ENCODE measurements at places on chromosomes 3 and 15.

DNA sequence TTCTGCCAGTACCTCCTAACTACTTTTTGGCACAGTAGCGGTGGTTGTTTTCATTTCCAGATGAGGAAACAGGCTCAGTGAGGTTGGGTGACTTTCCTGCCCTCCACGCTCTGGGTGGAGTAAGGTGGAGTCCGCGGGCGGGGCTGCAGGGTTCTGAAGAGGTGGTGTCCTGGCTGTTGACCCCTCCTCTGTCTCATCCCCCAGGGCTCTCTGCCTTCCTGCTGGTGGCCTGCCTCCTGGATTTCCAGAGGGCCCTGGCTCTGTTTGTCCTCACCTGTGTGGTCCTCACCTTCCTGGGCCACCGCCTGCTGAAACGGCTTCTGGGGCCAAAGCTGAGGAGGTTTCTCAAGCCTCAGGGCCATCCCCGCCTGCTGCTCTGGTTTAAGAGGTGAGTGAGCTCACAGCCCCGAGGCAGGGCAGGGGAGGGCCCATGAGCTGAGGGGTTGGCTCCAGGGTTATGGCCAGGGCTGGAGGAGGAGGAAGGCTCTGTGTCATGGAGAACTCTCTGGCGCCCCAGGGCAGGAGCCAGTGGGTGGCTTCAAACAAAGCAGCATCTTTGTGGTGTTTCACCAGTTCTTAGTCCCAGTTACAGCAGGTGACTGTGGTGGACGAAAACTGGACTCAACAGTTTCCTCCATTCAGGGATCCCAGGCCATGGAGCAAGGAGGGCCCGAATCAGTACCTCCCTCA lies 10.4 kb downstream of the SLC28A1 start:
- no peak for DNase-seq

- no peak for DNase-seq
Observed at GRCh38 chr3:66856533-66856932, 141.6 kb upstream of the KBTBD8 start.

DNA sequence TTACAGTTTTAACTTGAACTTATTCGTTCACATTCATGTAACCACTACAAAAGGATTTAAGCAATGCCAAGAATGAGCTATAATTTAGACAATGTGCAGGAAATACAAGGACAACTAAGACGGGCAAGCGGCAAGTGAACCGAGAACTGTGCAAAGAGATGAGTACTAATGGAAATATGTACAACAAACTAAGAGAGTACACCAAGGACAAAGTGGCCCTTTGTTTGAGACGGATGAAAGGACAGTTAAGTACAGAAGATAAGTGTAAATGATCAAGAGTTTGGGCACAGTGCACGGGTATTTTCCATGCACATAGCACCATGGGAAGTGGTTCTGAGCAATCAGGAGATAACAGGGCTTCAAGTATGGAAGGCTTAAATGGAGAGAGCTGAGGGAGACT lies 281.7 kb downstream of the ROBO2 start:
- DNase-seq, result no peak

- DNase-seq, result peak; percentile 19
Observed at GRCh38 chr3:9067352-9067975, 104.2 kb upstream of the RAD18 start.

- DNase-seq, result no peak
Observed at GRCh38 chr3:115420086-115420485, 203.2 kb upstream of the GAP43 start.

DNA sequence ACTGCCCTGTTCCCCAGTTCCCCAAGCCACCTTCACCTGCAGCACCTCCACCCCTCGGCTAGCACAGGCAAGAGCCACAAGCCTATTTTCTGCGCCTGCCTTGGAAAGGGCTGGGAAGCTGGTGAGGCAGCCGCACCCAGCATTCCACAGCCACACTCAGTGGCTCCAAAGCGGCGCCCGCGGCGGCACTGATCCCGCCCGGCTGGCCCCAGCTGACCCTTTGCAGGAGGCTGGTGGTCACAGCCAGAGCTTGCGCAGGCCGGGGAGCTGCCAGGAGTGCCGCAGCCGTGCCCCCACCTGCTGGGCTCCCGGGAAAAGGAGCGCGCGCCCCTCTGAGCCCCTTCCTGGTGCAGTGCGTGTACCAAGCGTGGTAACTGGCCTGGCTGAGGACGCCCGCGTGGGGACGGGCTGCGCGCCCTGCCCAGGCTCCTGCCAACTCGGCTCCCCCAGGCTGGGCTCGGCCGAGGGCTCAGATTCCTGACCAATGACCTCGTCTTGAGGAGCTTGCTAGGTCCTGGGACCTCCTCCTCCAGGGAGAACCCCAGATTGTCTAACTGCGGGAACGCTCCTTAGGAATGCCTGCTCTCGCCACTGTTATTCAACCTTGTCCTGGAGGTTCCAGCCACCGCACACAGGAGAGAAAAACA lies 13.3 kb downstream of the GRAMD2A start:
- DNase-seq, result no peak

DNA sequence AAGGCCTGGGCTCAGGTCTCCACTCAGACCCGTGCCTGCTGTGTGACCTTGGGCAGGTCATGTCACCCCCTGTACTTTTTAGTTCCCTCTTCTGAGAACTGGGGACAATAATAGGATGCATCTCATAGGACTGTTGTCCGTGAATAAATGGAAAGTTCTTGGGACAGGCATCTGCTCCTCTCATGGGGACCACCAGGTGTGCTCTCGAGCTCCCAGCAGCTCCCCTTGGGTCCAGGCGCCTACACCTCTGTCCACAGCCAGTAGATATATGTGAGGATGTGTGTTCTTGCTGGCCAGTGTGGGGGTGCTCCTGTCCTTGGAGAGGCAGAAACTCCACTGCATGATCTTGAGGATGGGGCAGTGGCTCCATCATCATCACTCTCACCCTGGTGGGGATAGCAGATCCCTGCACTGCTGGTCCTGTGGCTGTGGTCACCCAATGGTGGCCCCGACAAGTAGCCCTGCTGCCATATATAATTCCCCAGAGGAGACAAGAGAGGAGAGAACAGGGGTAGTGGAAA lies 257.6 kb upstream of the TLE3 start:
- DNase-seq, result no peak

GRCh38 chr15:73391128-73391872 lies 22.5 kb upstream of the HCN4 start:
- DNase-seq, result no peak

GRCh38 chr3:119534296-119534695 lies 25.1 kb downstream of the CD80 start:
- DNase-seq, result no peak

DNA sequence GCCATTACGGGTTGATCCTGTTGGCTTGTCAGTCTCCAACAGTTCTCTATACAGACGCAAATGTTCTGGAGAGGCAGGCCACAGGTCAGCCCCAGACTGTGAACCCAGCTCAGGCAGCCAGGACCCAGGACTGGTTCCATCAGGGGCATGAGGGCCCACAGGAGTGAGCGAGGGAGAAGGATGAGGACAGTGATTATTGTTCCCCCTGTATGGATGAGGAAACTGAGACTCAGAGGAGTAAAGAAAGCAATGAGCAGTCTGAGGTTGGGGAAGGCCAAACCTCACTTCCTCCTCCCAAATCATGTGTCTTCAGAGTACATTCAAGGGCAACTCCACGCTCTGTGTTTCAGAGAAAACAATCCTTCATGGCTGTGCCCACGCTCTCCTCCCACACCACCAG lies 121.9 kb downstream of the RPLP1 start:
- no peak for DNase-seq

DNA sequence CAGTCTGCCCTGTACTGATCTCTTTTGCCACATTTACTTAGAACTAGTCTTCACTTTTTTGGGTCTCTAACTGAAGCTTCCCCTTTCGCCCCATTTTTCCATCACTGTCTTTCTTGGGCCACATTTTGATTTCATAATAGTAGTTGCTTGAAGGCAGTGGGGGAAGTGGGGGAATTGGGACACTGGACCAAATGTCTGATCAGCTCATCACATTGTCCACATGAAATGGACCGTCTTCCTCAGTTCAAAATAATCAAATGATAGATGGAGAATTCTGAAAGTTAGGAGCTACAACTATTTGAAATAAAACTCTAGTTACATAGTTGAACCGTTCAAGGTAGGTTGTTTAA lies 747 bp downstream of the PDCD6IP start:
- no peak for DNase-seq
